ENCODE measurements at places on chromosomes 6 and 20.

- peaks cover 16% of the 10 kb centered on the region for H3K4me1 ChIP-seq
- no peak overlapping the region for H3K4me3 ChIP-seq
- peak; percentile 21 for DNase-seq
- H3K27ac ChIP-seq, result no peak overlapping the region
Observed at GRCh38 chr20:38001981-38002380, 31.3 kb downstream of the TTI1 start.

- no peak overlapping the region for H3K4me3 ChIP-seq
- H3K27ac ChIP-seq, result no peak overlapping the region
- no peaks in the 10 kb centered on the region for H3K4me1 ChIP-seq
- H3K27me3 ChIP-seq, result peaks cover 3% of the 10 kb centered on the region
Observed at GRCh38 chr6:95681736-95682135, 104.4 kb downstream of the MANEA start.

DNA sequence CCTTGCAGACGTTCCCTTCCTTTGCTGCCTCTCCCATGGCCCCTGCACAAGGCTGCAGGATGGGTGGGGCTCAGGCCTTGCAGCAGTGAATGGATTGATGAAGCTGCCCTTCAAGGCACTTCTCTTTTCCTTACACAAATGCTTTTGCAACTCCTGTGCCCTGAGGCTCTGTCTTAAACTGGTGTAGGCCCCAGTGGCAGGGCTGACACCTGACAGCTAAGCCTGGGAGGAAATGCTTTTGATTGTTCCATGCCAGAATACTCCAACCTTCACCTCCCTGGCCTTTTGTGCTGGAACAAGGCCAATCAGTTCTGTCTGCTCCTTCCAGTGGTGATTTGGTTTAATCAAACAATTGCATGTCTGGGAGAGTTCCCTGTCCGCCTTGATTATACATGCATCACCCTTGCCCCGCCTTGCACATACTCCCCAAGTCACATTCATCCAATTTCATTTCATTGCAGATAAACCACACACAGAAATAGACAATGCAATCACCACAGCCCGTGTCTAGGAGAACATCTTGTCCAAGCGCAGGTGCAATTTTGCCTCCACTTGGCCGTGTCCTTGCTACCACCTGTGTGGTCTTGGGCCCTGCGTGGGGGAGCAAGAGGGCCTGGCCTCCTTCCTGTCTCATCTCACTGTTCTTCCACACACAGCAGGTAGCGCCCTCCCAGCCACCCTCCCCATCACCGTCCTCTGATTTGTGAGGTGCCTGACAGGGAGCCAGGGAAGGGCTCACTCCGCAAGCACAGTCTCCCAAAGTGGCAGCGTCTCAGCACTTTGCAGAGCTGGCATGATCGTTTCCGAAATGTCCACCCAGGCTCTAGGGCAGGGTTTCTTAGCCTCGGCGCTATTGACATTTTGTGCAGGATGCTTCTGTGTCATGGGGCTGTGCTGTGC, 120.4 kb downstream of the CDH26 start:
- peaks cover 9% of the 10 kb centered on the region for H3K4me1 ChIP-seq
- H3K27ac ChIP-seq, result no peak overlapping the region
- DNase-seq, result no peak
- no peaks in the 10 kb centered on the region for H3K36me3 ChIP-seq

DNA sequence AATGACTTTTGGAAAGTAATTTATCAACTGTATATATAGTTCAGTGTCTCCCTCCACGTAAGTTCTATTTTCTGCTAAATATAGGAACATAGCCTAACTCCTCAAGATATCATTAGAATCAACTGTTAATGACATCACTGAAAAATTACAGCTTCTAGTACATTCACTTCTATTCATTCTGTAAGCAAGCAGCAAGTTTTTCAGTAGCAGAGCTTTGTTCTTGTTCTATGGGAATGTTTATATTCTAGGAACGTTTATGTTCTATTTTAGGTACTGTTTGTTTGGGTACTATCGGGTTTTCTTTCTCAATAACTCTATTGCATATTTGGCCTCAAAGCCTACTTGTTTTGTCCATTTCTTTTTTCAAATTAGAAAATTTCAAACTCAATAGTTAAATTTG, 525.6 kb downstream of the EPHA7 start:
- DNase-seq, result no peak
- H3K27me3 ChIP-seq, result no peaks in the 10 kb centered on the region
- no peak overlapping the region for H3K4me3 ChIP-seq
- no peaks in the 10 kb centered on the region for H3K36me3 ChIP-seq
- no peaks in the 10 kb centered on the region for H3K4me1 ChIP-seq
- no peak overlapping the region for H3K27ac ChIP-seq

- no peak overlapping the region for H3K4me3 ChIP-seq
- no peaks in the 10 kb centered on the region for H3K27me3 ChIP-seq
- no peaks in the 10 kb centered on the region for H3K36me3 ChIP-seq
- no peaks in the 10 kb centered on the region for H3K4me1 ChIP-seq
- H3K27ac ChIP-seq, result no peak overlapping the region
Observed at GRCh38 chr20:16224836-16225235, 348.4 kb downstream of the KIF16B start.

DNA sequence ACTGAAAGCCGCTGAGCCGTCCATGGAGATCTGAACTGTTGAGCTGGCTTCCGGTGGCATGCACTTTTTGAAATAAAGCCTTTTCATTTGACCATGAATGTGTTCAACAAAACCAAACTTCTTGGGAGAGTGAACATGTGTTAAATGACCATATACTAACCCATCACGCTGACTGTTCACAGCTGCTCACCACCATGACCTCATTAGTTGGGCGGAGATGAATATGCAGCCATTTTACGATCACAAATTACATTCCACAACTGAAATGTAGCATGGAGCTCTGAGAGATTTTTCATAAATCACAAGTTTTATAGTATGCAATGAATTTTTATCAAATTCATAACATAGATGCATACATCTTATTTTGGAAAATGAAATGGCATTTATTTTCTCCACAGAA, 4.2 kb downstream of the RAMACL start:
- H3K27ac ChIP-seq, result no peak overlapping the region
- no peaks in the 10 kb centered on the region for H3K27me3 ChIP-seq
- H3K36me3 ChIP-seq, result no peaks in the 10 kb centered on the region
- no peak overlapping the region for H3K4me3 ChIP-seq
- no peak for DNase-seq

- H3K36me3 ChIP-seq, result no peaks in the 10 kb centered on the region
- DNase-seq, result no peak
- H3K27me3 ChIP-seq, result peaks cover 23% of the 10 kb centered on the region
- peaks cover 3% of the 10 kb centered on the region for H3K4me1 ChIP-seq
- no peak overlapping the region for H3K4me3 ChIP-seq
Observed at GRCh38 chr6:138569970-138570724, 70.9 kb upstream of the NHSL1 start.

DNA sequence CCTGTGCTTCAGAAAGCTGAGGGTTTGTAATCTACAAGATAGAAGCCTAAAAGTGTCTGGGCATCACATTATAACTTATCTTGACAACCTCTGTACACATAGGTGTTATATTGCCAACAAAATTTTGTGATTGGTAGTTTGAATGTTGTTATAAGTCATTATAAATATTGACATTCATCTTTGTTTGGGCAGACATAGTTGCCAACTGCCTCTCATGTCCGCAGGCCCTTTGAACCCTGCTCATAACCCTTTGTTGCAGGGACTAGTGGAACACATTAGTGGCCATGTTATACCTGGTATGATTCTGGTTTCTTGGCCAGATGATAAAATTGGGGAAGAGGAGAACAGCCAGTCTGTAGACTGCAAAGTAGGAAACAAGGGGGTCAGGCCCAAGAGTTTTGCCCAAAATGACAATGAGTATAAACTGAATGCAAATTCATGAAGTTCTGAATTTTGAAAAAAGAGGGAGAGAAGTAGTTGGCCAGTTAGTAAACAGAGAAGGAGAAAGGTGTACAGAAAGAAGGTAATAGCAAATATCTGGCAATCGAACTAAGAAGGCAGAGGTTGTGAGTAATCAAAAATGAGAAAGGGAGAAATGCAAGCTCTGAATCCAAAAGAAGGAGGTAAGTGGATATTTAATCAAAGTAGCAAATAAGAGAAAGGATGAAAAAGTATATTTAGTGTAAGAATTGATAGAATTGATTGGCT, 21.6 kb upstream of the LMBRD1 start:
- no peak for DNase-seq
- H3K4me1 ChIP-seq, result peaks cover 28% of the 10 kb centered on the region
- no peaks in the 10 kb centered on the region for H3K36me3 ChIP-seq
- no peak overlapping the region for H3K27ac ChIP-seq
- H3K4me3 ChIP-seq, result no peak overlapping the region
